AG20443 (cell line): ENCODE measurements at places on chromosomes 11 and 22.

DNA sequence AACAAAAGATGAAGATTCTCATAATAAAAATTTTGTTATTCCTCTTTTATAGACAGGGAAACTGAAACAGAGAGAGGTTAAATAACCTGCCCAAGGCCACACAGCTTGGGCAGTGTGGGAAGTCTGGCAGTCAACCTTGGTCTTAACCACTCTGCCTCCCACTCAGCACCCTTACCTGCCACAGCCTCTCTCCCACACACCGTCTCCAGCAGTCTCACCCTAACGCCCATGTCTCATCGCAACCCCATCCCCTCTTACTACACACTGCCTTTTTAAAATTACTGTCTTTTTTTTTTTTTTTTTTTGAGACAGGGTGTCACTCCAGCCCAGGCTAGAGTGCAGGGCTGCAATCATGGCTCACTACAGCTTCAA, 25.0 kb downstream of the ARRB1 start:
- no peak for DNase-seq

- DNase-seq = peak; percentile 87
Observed at GRCh38 chr22:45064313-45065278, 54.8 kb upstream of the PHF21B start.

GRCh38 chr11:62830904-62831519, 839 bp downstream of the STX5 start:
- DNase-seq = no peak

- no peak for DNase-seq
Observed at GRCh38 chr11:72939031-72939430, 124.8 kb downstream of the ATG16L2 start.

DNA sequence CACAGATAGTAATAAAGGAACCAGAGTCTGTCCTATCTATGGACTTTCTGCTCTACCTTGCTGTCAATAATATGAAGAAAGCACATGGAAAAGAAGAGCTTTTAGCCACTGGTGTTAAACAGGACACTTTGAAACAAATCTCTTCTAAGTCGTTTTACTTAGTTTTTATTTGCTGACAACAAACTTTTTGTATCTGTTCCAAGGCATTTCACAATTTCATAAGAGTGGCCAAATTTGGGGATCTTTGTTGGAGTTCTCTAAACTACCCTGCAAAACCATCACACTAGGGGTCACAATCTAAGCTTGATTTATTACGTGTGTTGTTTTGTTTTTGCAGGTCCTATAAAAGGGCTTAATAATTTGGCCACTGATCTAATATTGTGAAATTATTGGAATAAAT, 54.4 kb downstream of the BBOX1 start:
- DNase-seq = no peak

- no peak for DNase-seq
Observed at GRCh38 chr11:73333173-73333572, 25.1 kb downstream of the ARHGEF17 start.

GRCh38 chr22:50157709-50158375, 12.7 kb upstream of the PANX2 start:
- no peak for DNase-seq

- DNase-seq = no peak
Observed at GRCh38 chr11:11029027-11029426, 171.2 kb upstream of the ZBED5 start.

DNA sequence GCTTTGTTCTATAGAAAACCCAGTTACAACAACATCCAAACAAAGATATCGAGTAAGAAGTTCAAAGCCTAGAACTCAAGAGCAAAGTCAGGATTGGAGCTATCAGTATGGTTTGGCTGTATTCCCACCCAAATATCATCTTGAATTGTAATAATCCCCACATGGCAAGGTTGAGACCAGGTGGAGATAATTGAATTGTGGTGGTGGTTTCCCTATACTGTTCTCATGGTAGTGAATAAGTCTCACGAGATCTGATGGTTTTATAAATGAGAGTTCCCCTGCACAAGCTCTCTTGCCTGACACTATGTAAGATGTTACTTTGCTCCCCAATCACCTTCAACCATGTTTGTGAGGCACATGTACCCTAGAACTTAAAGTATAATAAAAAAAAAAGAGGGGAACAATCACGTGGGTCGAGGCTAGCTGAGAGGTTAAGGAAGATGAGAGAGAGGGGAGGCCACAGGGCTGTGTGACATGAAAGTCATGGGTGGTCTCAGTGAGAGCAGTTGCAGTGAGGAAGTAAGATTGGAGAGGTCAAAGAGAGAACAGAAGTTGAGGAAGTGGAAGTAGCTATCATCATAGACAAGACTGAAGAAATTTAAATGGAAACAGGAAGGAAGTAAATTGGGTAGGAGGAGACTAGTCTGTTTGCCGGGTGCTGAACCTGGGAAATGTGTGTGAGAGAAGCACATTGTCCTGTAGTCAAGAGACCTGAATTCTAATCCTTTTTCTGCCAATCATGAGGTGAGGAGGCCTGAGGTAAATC, 80.1 kb upstream of the CD44 start:
- DNase-seq = no peak

DNA sequence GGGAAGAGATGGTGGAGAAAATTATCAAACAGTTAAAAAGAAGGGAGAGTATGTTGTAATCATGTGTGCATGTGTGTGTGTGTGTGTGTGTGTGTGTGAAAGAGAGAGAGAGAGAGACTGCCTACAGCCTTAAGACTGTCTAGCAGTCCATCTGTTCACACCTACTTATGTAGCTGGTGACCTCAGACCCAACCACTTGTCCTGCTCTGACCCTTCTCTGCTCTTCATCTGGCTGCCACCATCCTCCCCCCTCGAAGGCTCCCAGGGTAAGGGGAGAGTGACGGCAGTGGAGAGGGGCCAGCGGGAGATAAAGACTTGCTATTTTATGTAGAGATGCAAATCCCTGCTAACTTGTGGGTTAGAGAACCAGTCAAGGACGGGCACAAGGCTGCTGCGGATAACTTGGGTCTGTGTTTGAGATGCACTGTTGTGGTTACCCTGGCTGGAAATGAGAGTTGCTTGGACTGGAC, 24.9 kb upstream of the GRAMD1B start:
- no peak for DNase-seq

DNA sequence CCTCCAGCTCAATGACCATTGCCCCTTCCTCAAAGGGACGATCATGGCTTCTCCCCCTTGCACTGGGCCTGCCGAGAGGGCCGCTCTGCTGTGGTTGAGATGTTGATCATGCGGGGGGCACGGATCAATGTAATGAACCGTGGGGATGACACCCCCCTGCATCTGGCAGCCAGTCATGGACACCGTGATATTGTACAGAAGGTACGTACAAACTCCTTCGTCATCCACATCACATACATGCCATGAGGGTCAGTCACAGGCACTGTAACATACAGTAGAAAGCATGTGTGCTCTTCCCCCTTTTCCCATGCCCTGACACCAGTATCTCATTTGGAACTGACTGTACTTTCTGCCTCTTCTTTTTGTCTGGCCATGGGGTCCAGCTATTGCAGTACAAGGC, 4.0 kb downstream of the TAF10 start:
- DNase-seq = no peak

GRCh38 chr22:46761017-46761416, 1.4 kb upstream of the TBC1D22A start:
- DNase-seq = no peak

- peak; percentile 29 for DNase-seq
Observed at GRCh38 chr11:110833033-110833484, 120.8 kb upstream of the ARHGAP20 start.

- no peak for DNase-seq
Observed at GRCh38 chr11:17736579-17736893, 2.0 kb downstream of the KCNC1 start.

GRCh38 chr11:93573184-93573583, 30.0 kb upstream of the SMCO4 start:
- DNase-seq = no peak

DNA sequence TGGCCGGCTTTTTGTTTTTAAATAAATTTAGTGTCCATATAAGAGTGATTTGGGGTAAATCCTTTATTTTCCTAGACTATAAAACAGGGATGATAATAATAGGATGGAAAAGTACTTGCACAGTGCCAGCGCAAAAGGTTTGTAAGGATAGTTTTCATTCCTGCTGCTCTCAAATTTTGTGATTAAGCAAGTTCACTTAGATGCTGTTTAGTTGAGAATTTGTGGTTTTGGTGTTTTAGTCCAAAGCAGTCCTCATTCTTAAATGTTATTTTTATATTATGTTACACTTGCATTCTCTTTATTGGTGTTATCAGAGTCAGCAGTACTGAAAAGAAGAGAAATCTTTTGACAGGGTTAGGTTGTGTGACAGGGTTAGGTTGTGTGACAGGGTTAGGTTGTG, 47.9 kb downstream of the PPP6R3 start:
- DNase-seq = no peak

GRCh38 chr11:20474882-20475517, 87.5 kb downstream of the PRMT3 start:
- DNase-seq = no peak

DNA sequence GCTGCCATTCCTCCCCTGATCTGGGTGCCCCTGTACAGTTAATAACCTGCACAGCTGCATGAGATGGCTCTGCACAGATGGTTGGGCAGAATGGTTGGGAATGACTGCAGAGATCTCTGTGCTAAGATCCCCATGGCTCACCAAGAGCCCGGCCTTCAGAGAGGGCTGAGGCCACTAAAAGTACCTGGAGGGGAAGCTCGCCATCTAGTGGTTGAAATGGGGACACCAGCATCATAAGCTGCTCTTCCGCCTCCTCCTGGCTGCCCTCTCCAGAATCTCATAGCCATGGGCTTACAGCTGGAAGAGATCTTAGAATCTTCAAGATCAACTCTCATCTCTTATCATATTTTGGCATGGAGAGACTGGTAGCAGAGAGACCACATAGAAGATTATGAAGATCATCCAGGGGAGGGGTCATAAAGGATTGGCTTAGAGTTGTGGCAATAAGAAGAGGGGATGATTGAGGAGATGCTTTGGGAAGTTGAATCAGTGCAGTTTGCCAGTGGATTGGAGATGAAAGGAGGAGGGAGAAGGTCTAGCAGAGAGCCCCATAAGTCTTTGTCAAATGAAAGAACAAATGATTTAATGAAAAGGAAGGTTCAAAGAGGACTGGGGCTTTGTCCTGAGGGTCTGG, 22.0 kb upstream of the TLCD5 start:
- DNase-seq = peak; percentile 86

DNA sequence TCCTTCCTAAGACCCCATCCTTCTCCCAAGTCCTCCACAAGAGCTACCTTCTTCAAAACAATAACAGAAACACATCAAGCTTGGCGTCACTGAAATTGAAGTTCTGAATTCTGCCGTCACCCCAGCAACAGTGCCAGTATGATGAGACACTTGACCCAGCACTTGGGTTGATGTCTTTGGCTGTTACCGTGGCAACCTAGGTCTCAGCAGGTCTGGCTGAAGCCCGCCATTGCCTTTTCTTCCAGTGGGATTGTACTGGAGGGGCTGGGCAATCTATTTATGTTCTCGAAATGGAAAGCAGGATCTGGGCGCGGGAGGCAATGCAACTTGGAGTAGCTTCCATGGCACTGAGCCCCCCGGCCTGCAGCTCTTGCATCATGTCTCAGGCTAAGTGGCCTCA, 23.8 kb downstream of the NPTXR start:
- DNase-seq = no peak

DNA sequence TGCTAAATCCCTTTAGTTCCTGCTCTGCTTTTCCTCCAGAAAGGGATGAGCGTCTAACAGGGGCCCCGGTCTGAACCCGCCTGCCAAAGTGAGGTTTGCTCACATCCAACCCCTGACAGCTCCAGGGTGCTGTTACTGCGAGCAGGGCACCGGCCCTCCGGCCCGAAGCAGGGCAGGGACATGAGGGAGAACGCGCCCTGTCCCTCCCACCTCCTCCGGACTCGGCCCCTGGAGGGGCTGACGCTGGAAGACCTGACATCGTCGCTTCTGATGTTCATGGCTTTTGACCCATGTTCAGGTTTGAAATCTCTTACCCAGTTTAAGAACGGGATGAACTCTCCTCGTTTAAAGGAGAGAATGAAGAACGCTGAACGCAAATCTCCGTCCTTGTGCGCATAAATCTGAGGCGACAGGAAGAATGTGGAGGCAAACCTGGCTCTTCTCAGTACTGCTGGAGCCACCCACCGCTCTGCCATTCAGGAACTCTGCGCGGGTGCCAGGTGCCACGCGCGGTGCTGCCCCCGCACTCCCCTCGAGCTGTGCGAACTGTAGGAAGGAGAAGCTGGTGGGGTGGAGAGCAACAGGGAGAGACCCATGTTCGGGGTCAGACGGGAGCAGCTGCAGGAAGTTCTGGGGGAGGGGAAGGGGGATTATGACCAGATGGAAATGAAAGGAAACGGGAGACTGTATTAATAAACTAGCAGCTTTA, 826 bp upstream of the EEF1G start:
- DNase-seq = peak; percentile 44

- DNase-seq = no peak
Observed at GRCh38 chr11:113942256-113942655, 32.7 kb upstream of the HTR3A start.

GRCh38 chr22:24067587-24068376, 56.7 kb downstream of the CABIN1 start:
- DNase-seq = no peak

- DNase-seq = no peak
Observed at GRCh38 chr11:81987829-81988472, 745.7 kb downstream of the FAM181B start.

- no peak for DNase-seq
Observed at GRCh38 chr11:2812371-2812991, 73.1 kb downstream of the CDKN1C start.

- no peak for DNase-seq
Observed at GRCh38 chr22:44403166-44403565, 90.4 kb upstream of the SHISAL1 start.

DNA sequence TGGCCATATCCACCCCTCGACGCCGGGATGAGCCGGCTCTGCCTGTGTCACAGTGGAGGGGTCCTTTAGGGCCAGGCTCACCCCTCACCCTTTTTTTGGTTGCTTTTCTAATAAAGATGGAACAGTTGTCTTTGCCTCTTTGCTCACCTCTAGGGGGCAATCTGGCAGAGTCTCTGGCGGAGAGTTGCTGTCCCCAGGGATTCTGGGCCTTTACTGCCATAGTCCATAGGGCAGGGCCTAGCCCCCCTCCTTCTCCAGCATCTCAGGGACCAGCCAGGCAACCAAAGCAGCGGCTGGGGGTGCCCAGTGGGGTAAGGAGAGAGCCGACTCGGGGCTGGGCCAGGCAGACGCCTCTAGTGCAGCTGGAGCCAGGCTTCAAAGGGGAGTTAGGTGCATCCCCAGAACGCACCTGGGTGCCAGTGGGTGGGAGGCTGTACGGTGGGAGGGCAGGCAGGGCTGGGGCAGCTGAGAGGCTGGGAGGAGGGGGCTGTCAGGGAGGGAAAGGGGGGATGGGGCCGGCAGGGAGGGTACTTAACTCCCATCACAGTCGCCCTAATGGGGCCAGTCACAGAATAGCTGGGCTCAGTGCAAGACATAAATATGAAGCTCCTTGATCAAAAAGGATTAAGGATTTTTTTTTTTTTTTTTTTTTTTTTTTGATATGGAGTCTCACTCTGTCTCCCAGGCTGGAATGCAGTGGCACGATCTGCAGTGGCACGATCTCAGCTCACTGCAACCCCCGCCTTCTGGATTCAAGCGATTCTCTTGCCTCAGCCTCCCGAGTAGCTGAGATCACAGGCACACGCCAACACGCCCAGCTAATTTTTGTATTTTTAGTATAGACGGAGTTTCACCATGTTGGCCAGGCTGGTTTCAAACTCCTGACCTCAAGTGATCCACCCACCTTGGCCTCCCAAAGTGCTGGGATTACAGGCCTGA, 2.5 kb upstream of the SUSD2 start:
- no peak for DNase-seq

- DNase-seq = no peak
Observed at GRCh38 chr11:126167488-126167887, 44.0 kb downstream of the RPUSD4 start.

- DNase-seq = peak; percentile 69
Observed at GRCh38 chr11:9753021-9753420, 89.1 kb downstream of the SWAP70 start.
